ENCODE measurements at places on chromosomes 4 and X. TPM values are rescaled to one million over a fixed set of nuclear protein-coding genes. Genes with fewer than 3 reads are reported as not detected.

The SSX2 gene
- not detected for total RNA-seq

GRCh38 chr4:87633243-87633642, 16.8 kb upstream of the DMP1 start:
- DNase-seq = no peak

The CXorf58 gene
- 0.42 TPM for total RNA-seq

DNA sequence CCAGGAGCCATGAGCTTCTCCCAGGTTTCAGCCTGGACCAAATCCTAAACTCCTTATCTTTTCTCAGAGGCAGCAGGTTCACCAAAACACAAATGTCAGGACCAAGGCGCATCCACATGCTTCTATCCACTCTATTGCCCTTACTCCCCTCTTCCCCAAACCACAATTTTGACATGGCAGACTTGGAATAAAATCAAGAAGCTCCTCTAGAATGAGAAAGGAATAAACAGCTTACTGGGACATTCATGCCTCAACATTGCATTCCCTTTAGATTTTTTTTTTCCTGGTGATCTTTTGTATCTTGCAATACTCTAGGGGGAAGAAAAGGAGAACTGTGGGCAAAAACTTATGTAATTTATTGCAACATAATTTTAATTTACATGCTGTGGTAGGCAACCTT, 119.1 kb downstream of the TSPAN5 start:
- no peak for DNase-seq

DNA sequence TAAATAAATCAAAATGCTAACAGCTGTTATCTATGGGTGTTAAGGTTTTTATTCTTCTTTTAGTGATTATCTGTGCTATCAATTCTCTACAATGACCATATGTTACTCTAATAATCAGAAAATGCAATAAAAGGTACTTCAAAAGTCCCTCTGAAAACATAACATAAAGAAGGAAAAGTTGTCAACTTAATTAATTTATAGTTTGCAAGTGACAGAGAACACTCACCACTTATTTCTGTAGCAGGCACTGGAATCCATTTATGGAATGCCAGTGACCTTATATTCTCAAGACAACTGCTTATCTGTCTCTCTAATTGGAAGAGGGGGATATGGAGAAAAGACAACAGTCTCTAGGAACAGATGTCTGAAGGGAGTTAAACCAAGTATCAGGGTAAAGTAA, 25.6 kb upstream of the PLS3 start:
- no peak for DNase-seq

The PF4V1 gene
- total RNA-seq = not detected

The MAGEA3 gene
- not detected for total RNA-seq

GRCh38 chr4:111510535-111510934, 634.7 kb upstream of the FAM241A start:
- DNase-seq = no peak

- DNase-seq = no peak
Observed at GRCh38 chrX:136625246-136625645, 22.7 kb upstream of the CD40LG start.

- peak; percentile 62 for DNase-seq
Observed at GRCh38 chr4:151324752-151325110, 674 bp downstream of the SH3D19 start.

DNA sequence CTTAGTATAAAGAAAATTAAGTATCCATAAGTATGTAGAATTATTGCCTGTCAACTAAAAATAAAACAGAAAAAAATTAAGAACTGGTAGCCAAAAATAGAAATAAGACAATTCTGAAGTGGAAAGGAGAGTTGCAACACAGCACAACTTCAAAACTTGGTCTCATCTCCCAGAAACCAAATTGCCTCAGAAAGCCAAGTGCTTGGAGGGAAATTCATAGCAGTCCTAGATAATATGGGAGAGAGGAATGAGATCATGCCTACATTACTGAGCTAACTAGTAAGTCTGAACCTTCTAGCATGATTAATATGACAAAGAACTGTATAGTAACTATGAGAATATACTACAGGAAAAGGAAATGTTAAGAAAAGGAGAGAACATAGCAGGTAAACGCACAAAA, 256.5 kb downstream of the LDB2 start:
- no peak for DNase-seq

The ERAS gene
- total RNA-seq = not detected

DNA sequence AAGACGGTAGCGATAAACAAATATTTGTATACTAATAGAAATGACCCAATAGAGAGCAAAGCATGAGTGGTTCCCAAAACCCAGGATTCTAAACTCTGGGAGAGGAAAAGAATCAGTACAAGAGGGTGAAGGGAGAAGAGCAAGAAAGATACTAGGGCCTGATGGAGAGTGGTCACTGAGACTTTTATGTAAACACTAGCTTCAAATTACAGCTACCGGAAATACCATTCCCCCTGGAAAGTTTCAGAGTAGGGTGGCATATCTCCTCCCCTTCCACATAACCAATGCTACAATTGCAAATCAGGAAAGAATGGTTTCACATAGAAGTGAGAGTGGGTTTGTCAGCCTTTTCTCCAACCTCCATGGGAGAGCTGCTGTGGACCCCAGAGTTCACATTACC, 77.1 kb downstream of the EIF4E start:
- DNase-seq = no peak

- no peak for DNase-seq
Observed at GRCh38 chr4:57065730-57066482, 44.3 kb downstream of the IGFBP7 start.

Measured in left cardiac atrium (tissue), 4 donors.